ENCODE measurements at places on chromosomes 11 and 22. TPM values are rescaled to one million over a fixed set of nuclear protein-coding genes. Genes with fewer than 3 reads are reported as not detected.

GRCh38 chr11:528815-529727, 6.3 kb downstream of the HRAS start:
- DNase-seq: no peak
- H3K36me3 ChIP-seq: peaks cover 29% of the 10 kb centered on the region
- H3K4me1 ChIP-seq: peaks cover 1% of the 10 kb centered on the region
- no peak overlapping the region for H3K27ac ChIP-seq
- no peak overlapping the region for H3K4me3 ChIP-seq
- no peaks in the 10 kb centered on the region for H3K27me3 ChIP-seq

DNA sequence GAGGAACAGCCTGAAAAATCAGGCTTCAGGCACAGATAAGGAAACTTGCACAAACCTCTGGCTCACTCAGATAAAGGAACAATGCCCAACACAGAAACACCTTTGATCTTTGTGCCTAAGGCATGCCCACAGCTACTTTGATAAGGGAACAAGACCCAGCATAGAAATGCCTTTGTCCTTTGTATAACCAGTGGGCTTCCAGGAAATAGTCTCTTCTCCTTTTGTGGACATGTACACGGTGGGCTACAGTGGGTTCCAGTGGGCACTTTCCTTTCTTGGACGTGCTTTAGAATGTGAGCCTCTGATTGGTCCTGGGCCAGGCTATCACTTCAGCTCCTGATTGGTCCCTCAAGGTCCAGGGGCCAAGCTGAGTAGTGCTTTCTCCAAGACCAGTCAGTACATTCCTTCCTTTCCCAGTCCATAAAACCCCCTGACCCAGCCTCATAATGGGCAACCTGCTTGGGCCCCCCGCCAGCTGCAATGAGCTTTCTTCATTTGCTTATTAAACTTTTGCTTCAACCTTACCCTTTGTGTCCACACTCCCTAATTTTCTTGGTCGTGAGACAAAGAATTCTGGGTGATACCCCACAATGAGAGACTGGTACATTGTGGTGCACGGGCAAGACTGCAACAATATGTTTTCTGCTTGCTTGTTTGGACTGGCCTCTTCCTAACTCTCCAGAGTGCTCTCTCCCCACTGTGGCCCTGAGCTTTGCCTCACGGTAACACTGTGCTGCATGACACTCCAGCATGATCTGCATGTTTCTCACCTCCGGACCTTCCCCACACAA, 1.7 kb upstream of the CABIN1 start:
- no peak for DNase-seq
- no peak overlapping the region for H3K27ac ChIP-seq
- H3K4me3 ChIP-seq: no peak overlapping the region
- H3K4me1 ChIP-seq: peaks cover 13% of the 10 kb centered on the region
- no peaks in the 10 kb centered on the region for H3K27me3 ChIP-seq

DNA sequence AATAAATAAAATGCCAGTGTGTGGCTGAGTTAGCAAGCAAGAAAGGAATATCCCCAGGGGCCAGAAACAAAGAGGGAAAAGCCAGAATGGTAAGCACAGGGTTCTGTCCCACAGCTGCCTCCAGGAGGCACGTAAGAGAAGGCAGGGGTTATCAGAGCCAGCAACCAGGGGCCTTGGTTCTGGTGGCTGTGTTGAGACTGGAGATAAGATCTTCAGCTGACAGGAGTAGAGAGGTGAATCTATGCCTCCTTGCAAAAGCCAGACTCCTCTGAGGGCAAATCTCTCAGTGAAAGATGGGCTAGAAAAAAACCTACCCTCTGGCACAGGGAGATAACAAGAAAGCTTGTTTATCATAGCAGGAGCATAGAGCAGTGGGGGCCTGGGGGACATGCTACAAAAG, 29.8 kb upstream of the NFAM1 start:
- H3K36me3 ChIP-seq: no peaks in the 10 kb centered on the region
- no peak overlapping the region for H3K27ac ChIP-seq
- no peak overlapping the region for H3K4me3 ChIP-seq
- H3K4me1 ChIP-seq: peaks cover 13% of the 10 kb centered on the region
- no peak for DNase-seq
- peaks cover 18% of the 10 kb centered on the region for H3K27me3 ChIP-seq

MUC6 gene
- 0.19 TPM for total RNA-seq

- DNase-seq: no peak
- no peak overlapping the region for H3K4me3 ChIP-seq
- no peaks in the 10 kb centered on the region for H3K4me1 ChIP-seq
- no peaks in the 10 kb centered on the region for H3K36me3 ChIP-seq
- H3K27ac ChIP-seq: no peak overlapping the region
Observed at GRCh38 chr11:63210111-63210510, 33.3 kb downstream of the SLC22A25 start.

DNA sequence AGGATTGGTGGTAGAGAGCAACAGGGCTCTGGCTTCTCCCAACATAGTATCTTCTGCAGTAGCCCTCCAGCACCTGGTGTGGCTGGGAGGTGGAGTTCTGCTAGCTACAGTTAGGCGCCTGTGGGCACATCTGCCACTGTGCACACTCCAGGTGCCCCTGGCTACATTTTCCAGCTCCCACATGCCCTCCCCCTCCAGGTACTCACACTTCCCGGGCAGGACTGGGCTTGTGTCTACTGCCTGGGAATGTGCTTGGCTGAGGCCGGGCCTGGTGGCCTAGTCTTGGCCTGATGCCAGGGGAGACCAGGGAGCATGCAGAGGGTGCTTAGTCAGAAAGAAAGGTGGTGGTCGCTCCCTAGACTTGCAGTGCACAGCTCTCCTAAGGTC, 15.8 kb downstream of the PHLDB1 start:
- no peak overlapping the region for H3K27ac ChIP-seq
- peaks cover 25% of the 10 kb centered on the region for H3K4me1 ChIP-seq
- no peaks in the 10 kb centered on the region for H3K27me3 ChIP-seq
- H3K36me3 ChIP-seq: no peaks in the 10 kb centered on the region
- no peak overlapping the region for H3K4me3 ChIP-seq

GRCh38 chr22:41762980-41763779, 37.3 kb upstream of the CCDC134 start:
- no peak overlapping the region for H3K27ac ChIP-seq
- no peak for DNase-seq
- no peaks in the 10 kb centered on the region for H3K4me1 ChIP-seq
- no peak overlapping the region for H3K4me3 ChIP-seq

DNA sequence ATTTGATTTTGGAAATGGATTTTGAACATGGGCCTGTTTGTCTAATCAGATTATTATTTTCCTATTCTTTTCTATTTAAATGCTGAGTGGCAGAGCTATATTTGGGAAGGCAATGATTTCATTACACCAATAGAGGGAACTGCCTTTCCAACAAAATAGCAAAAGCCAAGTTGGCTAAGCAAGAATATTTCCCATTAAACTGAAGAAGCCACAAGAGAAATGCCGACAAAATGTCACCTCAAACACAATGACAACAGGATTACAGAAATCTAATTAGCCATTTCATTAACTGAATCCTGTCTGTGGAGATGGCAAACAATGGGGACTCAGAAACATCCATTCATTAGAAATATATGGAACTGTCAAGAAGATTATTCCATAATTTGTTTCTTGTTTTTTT, 1593.1 kb upstream of the RAG2 start:
- H3K27ac ChIP-seq: no peak overlapping the region
- no peaks in the 10 kb centered on the region for H3K36me3 ChIP-seq
- H3K4me1 ChIP-seq: no peaks in the 10 kb centered on the region
- H3K4me3 ChIP-seq: no peak overlapping the region
- DNase-seq: no peak

PIWIL4 gene
- total RNA-seq: 2.5 TPM

DNA sequence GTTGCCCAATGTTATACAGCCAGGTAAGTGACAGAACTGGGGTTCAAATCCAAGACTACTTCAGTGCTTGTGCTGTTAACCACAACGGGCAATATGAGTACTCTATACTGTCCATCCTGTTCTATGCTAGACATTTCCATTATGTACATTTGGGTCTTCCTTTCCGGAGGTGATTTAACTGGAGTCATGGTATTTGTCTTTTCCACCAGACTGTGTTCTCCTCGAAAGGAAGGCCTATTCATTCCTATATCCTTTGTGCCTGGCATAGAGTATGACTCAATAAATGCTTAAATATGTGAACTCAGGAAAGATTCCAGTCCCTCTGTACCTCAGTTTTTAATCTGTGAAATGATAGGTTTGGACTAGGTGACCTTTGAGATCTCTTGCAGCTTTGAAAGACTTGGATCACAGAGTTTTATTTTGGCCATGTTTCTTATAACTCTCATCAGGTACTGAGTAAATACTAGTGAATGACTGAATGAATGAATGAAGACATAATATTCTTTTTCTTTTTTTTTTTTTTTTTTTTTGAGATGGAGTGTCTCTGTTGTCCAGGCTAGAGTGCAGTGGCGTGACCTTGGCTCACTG, 6.6 kb downstream of the RNF121 start:
- H3K36me3 ChIP-seq: no peaks in the 10 kb centered on the region
- no peak overlapping the region for H3K4me3 ChIP-seq
- H3K27ac ChIP-seq: no peak overlapping the region
- H3K4me1 ChIP-seq: no peaks in the 10 kb centered on the region
- DNase-seq: no peak

GRCh38 chr11:6237761-6238302, 1.1 kb upstream of the CNGA4 start:
- no peak for DNase-seq
- H3K36me3 ChIP-seq: no peaks in the 10 kb centered on the region
- H3K4me3 ChIP-seq: no peak overlapping the region
- H3K27me3 ChIP-seq: no peaks in the 10 kb centered on the region
- no peak overlapping the region for H3K27ac ChIP-seq

SLC36A4 gene
- 5.5 TPM for total RNA-seq

DNA sequence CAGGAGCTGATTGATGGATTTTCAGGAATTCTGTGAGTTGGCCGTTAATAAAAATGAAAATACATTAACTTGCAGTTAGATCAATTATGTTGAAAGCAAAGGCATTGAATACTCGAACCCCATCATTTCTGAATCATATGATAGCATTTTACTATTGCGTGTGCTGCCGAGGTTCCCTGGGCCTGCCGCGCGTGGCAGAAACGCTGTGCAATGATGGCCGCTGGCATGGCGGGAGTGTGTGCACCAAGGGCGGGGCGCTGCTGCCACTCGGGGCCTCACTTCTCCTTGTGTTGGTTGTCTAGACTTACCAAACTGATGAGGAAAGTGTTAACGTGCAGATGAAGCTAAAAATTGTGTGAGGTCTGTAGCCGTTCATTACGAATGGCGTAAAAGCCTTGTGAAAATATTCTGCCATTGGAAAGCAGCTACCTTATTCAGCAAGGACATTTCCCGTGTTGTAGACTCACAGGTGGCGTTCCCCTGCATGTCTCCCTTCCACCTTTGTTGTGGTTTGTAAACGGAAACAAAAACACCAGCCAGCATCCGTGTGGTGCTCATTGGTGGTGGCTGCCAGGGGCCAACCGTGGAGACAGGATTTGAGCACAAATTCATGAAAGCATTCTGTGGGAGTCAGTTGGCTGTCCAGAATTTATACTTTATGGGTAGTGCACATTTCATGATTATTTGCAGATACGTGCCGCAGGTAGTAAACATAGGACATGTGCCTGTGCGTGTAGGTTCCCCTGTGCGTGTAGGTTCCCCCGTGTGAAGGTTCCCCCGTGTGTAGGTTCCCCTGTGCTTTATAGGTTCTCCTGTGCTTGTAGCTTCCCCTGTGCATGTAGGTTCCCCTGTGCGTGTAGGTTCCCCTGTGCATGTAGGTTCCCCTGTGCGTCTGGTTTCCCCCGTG, 5.9 kb upstream of the GRAMD4 start:
- H3K4me1 ChIP-seq: peaks cover 68% of the 10 kb centered on the region
- DNase-seq: peak; percentile 92
- H3K36me3 ChIP-seq: no peaks in the 10 kb centered on the region
- peak overlapping the region; percentile 29 for H3K4me3 ChIP-seq

MS4A6E gene
- 0.57 TPM for total RNA-seq

GRCh38 chr22:42883121-42883520, 26.0 kb upstream of the ARFGAP3 start:
- H3K27ac ChIP-seq: no peak overlapping the region
- H3K4me3 ChIP-seq: no peak overlapping the region

TRIM6 gene
- 1.7 TPM for total RNA-seq

DNA sequence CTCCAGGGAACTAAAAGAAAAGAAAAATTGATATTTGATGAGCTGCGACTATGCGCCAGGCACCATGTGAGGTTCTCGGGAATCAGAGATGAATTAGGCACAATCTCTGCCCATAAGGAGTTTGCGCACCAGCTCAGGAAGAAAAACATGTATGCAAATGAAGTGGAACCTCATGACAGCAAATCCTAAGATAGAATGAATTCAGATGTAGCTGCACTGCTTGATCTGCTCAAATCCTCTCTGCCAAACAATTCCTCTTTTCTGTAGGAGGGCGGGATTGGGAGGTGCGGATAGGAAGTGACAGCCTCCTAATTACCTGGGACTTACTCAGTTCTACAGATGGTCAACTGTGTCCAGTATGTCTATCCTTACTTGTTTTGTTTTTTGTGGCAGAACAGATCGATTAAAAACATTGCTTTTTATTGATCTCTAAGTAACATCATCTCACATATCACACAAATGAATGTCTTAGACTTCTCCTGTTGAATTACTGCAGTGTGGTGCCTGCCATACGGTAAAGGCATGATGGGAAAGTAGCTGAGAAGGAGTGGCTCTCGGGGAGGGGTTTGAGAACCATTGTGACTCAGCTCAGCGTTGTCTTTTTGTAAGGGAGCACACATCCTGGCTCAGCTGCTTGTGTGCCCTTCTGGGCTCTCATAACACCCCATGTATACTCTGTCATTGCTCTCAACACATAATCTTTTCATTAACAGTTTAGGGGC, 13.9 kb downstream of the CRTAM start:
- H3K4me1 ChIP-seq: peaks cover 19% of the 10 kb centered on the region
- H3K36me3 ChIP-seq: no peaks in the 10 kb centered on the region

DNA sequence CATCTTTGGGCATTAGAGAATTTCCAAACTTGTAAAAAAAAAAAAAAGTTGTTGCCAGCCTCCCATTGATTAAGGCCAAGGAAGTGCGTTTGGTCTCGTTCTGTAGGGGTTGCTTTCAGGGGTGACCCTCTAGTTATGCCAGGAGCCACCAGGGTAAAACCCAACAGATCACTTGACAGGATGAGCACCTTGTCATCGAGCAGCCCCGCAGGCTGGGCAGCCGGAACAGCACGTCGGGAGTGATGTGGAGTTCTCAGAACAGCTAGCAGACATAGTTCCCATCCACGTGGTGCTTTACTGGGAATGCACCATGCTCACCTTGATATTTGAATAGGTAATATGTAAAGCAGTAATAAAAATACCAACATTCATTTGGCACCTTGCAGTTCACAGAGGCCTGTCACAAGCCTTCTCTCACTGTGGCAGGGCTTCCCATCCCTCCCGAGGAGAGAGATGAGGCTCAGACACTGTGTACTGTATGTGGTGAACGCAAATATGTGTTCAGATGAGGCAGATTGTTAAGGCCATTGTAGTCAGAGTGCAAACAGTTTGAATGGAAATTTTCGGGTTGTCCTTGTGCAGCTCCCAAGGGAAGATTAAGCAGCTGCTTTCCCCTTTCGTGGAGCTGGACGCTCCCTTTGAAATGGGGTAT, 70.9 kb upstream of the SORL1-AS1 start:
- no peak overlapping the region for H3K27ac ChIP-seq
- peaks cover 5% of the 10 kb centered on the region for H3K36me3 ChIP-seq
- DNase-seq: no peak

C11orf97 gene
- not detected for total RNA-seq

GRCh38 chr11:61356706-61357105, 5.0 kb downstream of the CYB561A3 start:
- DNase-seq: no peak
- peaks cover 15% of the 10 kb centered on the region for H3K36me3 ChIP-seq

All from thymus (tissue), 14 donors.